Muscle of arm (tissue), 14 donors: ENCODE measurements at places on chromosomes 16 and 17. TPM values are rescaled to one million over a fixed set of nuclear protein-coding genes. Genes with fewer than 3 reads are reported as not detected.
A peak's percentile ranks its signal among the peaks of the same experiment; 100 is the strongest.

Gene KRT24
- not detected for polyA plus RNA-seq

DNA sequence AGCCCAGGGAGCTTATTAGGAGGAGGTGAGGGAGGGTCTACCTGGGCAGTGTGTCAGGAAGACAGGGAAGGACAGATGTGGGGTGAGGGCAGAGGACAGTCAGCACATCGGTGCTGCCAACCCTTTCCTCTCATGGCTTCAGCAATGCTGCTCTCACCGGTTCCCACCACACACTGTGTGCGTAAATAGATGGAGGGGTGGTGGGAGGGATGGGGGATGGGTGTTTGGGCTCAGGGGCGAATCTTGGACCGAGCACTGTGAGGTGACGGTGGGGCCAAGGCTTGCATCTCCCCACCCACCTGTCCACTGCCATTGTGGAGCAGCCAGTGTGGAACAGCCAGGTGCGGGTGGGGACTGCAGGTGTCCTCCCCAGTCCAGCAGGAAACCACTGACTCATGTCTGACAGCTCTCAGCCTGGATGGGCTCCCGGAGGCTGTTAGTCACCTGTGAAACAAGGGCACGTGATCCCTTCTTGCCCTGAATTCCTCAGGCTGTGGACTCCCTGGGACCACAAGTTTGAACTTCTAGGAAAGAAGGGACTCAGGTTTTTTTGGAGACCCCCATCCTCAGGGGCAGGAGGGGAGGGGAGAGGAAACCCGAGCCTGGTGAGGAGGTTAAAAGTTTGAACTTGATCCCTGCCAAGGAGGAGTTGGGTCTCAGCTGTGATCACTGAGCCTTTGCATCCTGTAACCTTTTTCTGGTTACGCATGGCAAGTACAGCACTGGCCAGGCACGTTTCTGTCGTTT is 42.7 kb upstream of the SMPD3 start:
- no peak for DNase-seq

DNA sequence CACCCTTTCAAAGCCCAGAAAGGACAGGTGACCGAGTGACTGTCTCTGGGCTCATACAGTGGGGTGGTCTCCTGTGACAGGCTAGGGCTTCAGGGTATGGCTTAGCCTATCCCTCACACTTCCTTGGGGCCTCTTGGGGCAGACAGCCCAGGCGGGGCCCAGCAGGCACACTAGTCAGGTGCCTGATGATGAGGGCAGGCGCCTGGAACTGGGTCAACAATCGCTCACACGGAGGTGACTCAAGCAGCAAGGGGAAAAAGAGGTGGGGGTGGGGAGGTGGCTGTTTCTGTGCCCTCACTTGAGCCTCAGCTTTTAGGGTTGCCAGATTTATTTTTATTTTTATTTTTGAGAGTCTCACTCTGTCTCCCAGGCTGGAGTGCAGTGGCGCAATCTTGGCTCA is 6.4 kb upstream of the GRN start:
- DNase-seq = no peak

DNA sequence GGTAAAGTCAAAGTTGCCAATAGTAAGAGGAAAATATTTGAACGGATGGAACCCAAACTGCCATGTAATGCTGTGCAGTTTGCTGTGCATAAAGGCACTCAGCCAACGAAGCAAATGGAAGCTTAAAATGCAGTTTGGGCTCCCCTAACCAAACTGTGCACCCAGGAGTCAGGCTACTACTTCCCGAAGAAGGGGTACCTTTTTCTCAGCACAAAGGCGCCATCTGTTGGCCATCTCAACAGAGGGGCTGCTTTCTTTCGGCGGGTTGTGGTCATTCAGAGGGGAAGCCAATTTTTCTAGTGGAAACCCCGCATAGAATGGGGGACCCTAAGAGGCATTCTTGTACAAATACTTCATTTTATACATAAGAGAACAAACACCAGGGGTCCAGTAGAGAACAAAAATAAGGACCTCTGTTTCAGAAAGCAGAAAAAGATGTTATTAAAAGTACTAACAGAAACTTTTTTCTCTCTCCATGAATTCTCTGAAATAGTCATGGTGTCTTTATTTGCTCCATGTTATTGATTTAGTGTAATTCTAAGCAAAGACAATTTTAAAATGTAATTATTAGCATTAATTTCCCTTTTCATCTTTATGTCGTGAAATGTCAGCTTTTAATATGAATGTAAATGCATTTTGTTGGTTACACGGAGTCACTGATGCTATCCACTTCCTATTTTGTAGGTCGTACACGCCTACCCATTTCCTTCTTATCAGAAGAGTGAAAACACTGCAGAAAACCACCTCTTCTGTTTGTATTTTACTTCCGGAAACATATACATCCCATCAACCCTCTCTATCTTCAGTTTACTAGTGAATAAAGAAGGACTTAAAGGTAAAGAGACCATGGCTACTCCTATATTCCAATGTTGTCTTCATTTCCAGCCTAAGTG is 453.3 kb downstream of the KCNJ2 start:
- peak; percentile 34 for DNase-seq

Gene TBC1D3C
- not detected for polyA plus RNA-seq

- DNase-seq = peak; percentile 49
Measured at GRCh38 chr16:87127061-87127765, 190.0 kb downstream of the C16orf95 start.

Gene MMP15
- 24.2 TPM for polyA plus RNA-seq

Gene ABCC12
- polyA plus RNA-seq = not detected

DNA sequence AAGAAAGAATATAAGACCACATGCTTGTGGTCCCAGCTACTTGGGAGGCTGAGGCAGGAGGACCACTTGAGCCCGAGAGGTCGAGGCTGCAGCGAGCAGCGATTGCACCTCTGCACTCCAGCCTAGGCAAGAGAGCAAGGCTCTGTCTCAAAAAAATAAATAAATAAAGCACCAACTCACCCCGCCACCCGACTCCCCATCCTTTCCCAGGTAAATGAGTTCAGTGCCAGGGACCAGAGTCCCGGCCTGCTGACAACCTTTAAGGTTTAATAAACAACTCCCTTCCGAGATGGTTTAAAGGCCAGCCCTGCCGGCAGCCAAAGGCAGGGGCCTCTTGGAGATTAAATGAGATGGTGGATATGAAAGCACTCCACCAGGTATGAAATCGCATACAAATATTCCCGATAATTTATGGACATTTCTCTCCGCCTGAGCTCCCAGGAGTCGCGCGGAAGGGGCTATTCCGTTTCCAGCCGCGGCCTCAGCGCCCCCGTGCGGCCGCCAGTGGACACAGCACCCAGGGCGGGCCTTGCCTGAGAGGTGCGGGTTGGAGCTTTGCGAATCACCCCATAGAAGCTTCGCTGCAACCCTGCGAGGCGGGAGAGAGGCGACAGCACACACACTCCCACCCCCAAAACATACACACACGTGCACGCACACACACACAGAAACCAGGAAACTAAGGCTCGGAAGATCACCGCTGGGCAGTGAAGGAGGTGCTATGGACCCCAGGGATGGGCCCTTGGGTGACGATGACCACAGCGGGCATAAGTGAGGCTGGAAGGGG is 4.0 kb upstream of the RPL38 start:
- DNase-seq = peak; percentile 36

Gene ITGB3
- 12.8 TPM for polyA plus RNA-seq

GRCh38 chr17:74089869-74090464 is 113.5 kb upstream of the RPL38 start:
- no peak for DNase-seq

Gene IKZF3
- 1.5 TPM for polyA plus RNA-seq

DNA sequence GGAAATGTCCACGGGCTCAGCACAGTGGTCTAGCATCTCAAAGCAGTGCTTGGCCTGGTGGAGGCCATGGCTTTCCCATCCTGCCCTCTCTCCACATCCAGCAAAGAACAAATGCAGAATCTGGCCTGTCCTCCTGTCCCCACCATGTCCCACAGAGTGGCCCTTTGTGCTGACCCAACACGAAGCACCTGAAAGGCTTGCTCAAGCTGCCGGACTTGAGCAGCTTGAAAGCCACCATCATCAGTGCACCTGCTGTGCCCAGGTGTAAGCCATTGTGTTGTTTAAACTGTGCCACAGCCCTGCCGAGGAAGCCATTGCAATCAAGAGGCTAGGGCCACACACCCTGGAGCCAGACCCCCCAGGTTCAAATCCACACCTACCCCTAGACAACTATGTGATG is 115.5 kb downstream of the SOCS1 start:
- DNase-seq = no peak

DNA sequence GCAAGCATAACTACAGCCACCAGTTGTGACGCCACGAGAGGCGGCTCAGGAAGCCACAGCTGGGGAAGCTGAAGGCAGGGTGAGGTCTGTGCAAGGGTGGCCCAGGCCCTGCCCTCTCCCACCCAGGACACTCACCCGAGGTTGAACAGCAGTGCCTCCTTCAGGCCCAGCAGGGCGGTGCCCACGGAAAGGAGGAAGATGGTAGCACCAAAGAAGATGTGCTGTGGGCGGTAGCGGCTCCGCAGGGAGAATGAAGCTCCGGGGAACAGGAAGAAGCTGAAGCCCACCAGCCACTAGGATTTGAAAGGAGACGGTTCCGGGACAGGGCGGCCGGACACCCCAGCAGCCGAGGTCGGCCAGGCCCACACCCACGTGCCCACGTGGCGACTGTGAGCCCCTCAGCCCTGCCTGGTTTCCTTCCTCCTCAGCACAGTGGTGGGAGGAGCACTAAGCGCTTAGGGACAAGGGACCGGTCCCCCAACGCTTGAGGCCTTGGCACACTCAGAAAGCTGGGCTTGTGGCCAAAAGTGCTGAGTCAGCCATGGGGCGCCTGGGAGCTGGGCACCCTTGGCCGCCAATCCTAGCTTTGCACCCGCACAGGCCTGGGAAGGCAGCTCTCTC is 11.0 kb downstream of the CYB561 start:
- DNase-seq = no peak

DNA sequence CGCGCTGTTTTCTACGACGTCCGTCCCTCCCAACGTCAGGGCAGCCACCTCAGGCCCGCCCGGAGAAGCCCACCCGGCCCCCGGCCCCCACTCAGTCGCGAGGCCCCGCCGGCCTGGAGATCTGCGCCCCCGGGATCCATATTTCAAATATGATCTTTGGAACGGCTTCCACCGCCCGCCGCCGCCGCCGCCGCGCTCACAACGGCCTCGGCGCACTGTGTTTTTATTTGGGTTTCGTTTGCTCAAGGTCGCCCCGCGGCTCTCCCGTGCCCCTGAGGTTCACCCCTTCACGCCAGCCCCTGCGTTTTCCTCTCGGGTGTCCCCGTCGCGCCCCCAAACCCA is 4.2 kb upstream of the CBX4 start:
- no peak for DNase-seq

DNA sequence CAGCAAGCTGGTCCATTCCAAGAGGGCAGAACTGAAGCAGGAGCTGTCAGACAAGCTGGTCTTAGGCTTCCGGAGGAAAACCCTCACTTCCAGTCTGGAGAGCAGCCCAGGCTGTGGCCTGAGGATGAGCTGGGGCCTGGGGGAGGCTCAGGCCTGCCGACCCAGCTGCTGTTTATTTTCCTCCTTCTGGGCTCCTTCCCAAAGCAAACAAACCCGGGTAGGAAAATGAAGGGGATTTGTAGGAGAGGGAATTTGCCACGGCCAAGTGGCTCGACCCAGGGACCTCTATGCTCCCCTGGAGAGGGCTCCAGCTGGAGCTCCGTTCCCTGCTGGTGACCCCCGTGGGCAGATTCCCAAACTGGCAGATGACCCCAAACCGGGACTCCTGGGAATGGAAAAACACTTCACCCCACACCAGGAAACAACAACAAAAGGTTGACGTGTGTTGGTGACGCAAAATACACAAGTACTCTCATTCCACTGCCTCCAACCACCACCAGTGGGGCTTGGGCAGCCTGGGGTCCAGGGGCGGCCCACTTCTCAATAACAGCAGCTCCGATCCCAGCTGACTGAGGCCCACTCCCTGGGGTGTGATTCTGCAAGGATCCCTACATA is 8.8 kb downstream of the JUP start:
- peak; percentile 89 for DNase-seq

- DNase-seq = peak; percentile 29
Measured at GRCh38 chr17:78041386-78042179, 83.1 kb downstream of the TNRC6C start.

GRCh38 chr16:76653390-76654026 is 376.3 kb downstream of the CNTNAP4 start:
- peak; percentile 72 for DNase-seq

DNA sequence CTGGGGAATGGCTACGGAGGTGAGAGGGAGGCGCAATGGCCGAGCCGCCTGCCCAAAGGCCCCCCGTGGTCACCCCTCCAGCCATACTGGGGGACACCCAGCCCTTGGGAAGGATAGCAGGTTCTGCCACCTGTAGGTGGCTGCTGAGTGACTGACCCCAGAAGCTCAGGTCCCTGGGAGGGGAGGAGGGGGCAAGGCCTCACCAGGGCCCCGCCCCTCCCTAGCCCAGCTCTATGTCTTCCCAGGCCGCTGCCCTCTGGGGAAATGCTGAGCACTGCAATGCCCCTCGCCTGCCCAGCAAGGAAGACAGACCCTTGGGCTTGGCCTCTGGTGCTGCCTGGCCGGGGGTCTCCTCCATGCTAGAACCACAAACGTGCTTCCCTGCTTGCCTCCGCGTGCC is 11.4 kb upstream of the CLDN9 start:
- DNase-seq = no peak

Gene KRTAP4-4
- polyA plus RNA-seq = not detected

DNA sequence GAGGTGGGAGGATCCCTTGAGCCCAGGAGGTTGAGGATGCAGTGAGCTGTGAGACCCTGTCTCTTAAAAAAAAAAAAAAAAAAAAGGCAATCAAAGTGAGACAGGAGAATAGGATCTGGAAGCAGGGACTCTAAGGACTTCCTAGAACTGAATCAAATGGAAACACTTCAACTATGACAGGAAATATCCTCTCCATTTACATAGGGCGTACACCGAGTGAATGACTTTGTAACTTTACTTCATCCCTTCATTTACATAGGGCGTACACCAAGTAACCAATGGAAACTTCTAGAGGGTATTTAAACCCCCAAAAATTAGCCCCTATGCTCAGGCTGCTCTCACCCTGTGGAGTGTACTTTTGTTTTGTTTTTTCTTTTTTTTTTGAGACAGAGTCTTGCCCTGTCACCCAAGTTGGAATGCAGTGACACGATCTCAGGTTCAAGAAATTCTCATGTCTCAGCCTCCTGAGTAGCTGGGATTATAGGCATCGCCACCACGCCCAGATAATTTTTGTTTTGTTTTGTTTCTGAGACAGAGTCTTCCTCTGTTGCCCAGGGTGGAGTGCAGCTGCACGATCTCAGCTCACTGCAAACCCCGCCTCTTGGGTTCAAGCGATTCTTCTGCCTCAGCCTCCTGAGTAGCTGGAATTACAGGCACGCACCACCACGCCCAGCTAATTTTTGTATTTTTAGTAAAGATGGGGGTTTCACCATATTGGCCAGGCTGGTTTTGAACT is 9.6 kb upstream of the PRPSAP1 start:
- DNase-seq = no peak

GRCh38 chr17:693791-694638 is 20.6 kb downstream of the VPS53 start:
- DNase-seq = peak; percentile 57

DNA sequence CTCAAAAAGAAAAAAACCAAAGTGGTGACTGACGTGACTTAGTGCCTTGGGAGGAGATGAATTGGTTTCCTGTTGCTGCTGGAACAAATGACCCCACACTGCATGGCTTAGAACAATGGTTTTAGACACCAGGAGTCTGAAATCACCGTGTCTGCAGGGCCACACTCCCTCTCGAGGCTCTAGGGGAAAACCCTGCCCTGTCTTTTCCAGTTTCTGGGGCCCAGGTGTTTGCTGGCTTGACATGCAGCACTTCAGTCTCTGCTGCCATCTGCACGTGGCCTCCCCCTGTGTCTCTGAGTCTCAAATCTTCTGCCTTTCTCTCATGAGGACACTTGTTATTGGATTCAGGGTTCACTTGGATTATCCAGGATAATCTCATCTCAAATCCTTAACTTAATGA is 323.8 kb upstream of the TNRC6C start:
- no peak for DNase-seq
